Stimulated activated CD8-positive, alpha-beta memory T cell treated with anti-CD3 and anti-CD28 coated beads, Interleukin-15, amount 100 ng/mL, for 4 hours (primary cell): ENCODE measurements at places on chromosomes 3 and 15.

- DNase-seq = no peak
Measured at GRCh38 chr3:73314151-73314951, 252.9 kb downstream of the EBLN2 start.

- no peak for DNase-seq
Measured at GRCh38 chr15:90046911-90047392, 45.8 kb downstream of the ZNF710 start.

- DNase-seq = no peak
Measured at GRCh38 chr3:16825617-16826204, 59.0 kb upstream of the PLCL2 start.

DNA sequence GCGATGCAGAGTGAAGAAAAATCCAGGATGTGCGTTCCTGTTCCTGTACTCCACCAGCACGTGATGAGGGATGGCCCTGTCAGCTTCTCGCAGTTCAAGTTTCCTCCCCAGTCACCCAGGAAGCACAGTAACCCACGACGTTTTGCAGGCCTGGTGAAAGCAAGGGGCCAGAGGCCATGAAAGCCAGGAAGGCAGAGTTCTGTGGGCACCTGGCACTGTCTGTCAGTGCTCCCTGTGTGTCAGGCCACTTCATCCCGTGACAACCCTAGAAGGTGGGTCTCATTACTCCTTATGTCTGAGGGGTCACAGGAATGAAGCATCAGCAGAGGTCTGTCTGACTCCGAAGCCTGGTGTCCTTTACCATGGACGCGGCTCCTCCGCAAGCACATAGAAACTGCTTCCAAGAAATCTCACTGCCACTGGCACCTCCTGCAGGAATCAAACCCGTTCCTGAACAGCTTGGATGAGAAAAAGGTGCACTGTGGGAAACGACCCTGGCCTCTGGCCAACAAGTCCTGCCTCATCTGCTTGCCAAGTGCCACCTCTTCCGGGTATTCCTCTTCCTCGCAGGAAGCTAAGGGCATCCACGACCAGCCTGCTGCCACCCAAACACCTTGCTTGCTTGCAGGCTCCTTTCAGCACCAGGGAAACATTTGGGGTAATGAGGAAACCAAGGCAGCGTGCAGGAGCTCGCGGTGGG is 14.6 kb downstream of the RAB43 start:
- no peak for DNase-seq

- DNase-seq = no peak
Measured at GRCh38 chr3:168878655-168879054, 782.9 kb upstream of the GOLIM4 start.

- no peak for DNase-seq
Measured at GRCh38 chr15:86392874-86393273, 313.2 kb downstream of the AGBL1 start.

GRCh38 chr3:124078953-124079911 is 87.3 kb upstream of the ROPN1 start:
- no peak for DNase-seq

DNA sequence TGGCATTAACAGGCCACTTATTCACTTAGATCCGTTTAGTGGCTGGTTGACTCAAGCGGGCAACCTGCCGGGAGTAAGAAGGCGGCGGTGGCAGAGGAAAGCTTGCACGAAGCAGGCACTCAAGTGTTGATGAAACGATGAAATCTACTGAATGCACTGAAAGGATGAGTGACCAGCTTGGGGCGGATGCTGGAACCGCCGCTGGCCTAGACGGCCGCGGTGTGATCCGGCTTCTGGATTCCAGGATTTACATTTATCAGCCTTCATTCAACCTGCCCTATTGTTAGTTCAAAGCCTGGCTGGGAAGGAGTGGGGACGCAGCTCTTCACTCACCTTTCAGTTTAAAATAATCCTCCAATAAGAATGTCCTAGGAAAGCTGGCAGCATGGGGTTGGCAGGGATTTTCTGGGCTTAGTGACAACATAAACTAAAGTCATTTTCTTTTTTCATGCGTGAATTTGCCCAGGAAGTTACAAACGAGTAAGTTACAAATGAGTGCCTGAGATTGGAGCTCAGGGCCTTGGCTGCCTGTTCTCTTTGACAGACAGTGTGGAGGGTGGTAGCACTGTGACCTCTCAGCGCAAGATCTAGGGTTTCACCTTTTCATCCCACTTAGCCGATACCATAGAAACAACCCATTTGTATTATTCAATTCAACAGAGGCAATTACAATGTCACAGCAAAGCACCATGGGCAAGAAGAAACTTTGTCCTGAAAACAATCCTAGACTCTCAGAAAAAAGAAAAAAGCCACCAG is 1.1 kb upstream of the PLCH1 start:
- no peak for DNase-seq

- no peak for DNase-seq
Measured at GRCh38 chr3:127288921-127289705, 1.3 kb upstream of the PRR20G start.

GRCh38 chr3:81995329-81995728 is 233.9 kb upstream of the GBE1 start:
- no peak for DNase-seq

DNA sequence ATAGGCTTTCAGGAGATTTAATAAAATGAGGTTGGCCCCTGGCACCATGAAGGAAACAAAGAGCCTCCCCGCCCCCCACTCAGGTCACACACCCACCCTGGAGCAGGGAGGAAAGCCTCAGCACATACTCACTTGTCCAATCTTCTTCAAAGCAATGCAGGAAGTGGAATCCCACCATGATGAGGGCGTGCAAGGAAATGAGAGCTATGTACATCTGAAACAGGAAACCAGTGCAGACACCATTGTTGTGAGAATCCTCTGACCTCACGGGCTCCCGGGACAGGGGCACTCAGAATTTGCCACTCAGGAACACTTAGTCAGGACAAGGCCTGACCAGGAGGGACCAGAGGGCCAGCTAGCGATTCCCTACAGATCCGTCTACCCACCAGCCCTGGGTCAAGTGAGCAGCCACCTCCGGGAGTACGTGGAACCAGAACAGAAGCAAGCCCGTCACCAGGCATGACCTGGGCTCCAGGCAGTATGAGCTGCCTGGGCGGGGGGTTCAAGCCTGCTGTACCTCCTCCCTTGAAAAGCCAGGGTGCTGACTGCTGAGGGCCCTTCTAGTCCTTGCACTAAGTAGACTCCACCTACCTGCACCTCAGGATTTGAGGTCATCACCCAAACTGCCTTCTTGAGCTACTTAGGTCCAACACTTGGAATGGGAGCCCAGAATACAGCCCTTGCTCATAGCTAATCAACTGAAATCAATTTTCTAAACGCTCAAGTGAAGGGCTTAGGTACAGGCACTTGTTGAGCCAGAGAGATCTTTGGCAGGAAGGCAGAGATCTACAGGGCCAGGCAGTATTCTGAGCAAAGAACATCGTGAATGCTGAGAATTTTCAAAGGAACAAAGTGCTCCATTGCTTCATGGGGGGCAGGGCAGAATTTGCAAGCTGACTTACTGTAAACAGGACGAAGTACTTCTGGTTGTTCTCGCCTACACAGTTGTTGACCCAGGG is 42.7 kb downstream of the ZDHHC3 start:
- DNase-seq = no peak

DNA sequence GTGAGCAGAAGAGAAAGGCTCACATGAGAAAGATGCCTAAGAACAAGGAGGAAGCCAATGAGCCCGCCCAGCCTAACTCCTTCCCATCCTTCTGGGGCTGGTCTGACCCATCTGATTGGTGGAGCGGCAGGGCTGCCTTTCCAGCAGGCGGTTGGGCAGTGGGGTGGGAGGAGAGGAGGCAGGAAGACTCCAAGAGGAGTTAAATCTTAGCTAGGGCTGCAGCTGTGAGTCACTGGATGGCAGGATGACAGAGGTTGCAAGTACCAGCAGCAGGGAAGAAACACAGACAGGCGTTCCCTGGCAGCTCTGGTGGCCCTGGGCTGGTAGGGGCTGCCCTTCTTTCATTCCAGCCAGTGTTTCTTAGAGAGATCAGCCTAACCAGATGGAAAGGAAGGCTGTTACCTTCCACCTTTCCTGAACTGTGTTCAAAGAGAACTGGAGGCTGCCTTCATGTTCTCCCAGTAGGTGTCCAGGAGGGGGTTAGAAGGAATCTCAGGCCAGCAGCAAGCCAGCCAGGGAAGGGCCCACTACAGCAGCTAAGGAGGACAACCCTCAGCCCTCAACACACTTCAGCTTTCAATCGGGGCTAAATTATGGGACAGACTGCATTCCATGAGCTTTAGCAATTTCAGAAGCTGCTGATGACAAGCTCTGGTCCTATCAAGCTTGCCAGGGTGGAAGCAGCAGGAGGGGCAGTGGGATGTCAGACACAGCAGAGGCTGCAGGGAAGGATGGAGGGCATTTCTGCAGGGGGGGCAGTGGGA is 50.3 kb downstream of the CHSY1 start:
- DNase-seq = no peak
